ENCODE measurements at places on chromosomes 3 and 15. TPM values are rescaled to one million over a fixed set of nuclear protein-coding genes. Genes with fewer than 3 reads are reported as not detected.

The GP5 gene
- total RNA-seq, result 0.02 TPM

The RAD54L2 gene
- total RNA-seq, result 5.5 TPM

The SHQ1 gene
- total RNA-seq, result 17.6 TPM

The RETNLB gene
- not detected for total RNA-seq

The FEZF2 gene
- total RNA-seq, result not detected

The CCR2 gene
- total RNA-seq, result not detected

The ZCWPW2 gene
- not detected for total RNA-seq

The SLC12A6 gene
- 4.7 TPM for total RNA-seq

The ARHGAP11A gene
- 98.7 TPM for total RNA-seq

The CMTM8 gene
- 12.8 TPM for total RNA-seq

The SEMA3F gene
- total RNA-seq, result 22.0 TPM

The STAC gene
- total RNA-seq, result 2.1 TPM

The C3orf20 gene
- 0.02 TPM for total RNA-seq

The COLQ gene
- 0.24 TPM for total RNA-seq

The OR5K2 gene
- not detected for total RNA-seq

The NR1I2 gene
- not detected for total RNA-seq

The ADAMTS7 gene
- total RNA-seq, result 4.5 TPM

The ESYT3 gene
- 0.79 TPM for total RNA-seq

The PCCB gene
- total RNA-seq, result 29.1 TPM

The LRRC3B gene
- total RNA-seq, result not detected

The RARB gene
- total RNA-seq, result 16.5 TPM

The CATSPER2 gene
- 0.50 TPM for total RNA-seq

The ARL8B gene
- 65.4 TPM for total RNA-seq

The PAQR5 gene
- 109 TPM for total RNA-seq

The TMCO5A gene
- not detected for total RNA-seq

The MYRIP gene
- not detected for total RNA-seq

The LOXL1 gene
- total RNA-seq, result 0.74 TPM

The GP9 gene
- total RNA-seq, result not detected

The TMEM207 gene
- total RNA-seq, result not detected

The EXOSC7 gene
- total RNA-seq, result 43.6 TPM

The SLC2A2 gene
- not detected for total RNA-seq

The CHDH gene
- 1.6 TPM for total RNA-seq

The FBLN2 gene
- 2.1 TPM for total RNA-seq

The TRIM42 gene
- total RNA-seq, result not detected

The SEMA7A gene
- total RNA-seq, result 1.1 TPM

The MYO9A gene
- 12.7 TPM for total RNA-seq

The IL17RD gene
- 1.2 TPM for total RNA-seq

The ATP8B4 gene
- total RNA-seq, result 1.1 TPM

The SLITRK3 gene
- not detected for total RNA-seq

The REC114 gene
- total RNA-seq, result not detected

The CHRNA5 gene
- 30.7 TPM for total RNA-seq

Measured in A549 treated with dexamethasone at 1 μM for 4 hours (cell line).